ENCODE measurements at places on chromosomes 3 and 15.

- DNase-seq, result no peak
Observed at GRCh38 chr15:67187351-67187854, 67.1 kb downstream of the AAGAB start.

GRCh38 chr15:86336051-86336788 is 256.5 kb downstream of the AGBL1 start:
- DNase-seq, result no peak

GRCh38 chr15:72306211-72306785 is 13.7 kb downstream of the CELF6 start:
- peak; percentile 64 for DNase-seq

GRCh38 chr3:186971578-186971977 is 41.3 kb downstream of the ST6GAL1 start:
- no peak for DNase-seq

DNA sequence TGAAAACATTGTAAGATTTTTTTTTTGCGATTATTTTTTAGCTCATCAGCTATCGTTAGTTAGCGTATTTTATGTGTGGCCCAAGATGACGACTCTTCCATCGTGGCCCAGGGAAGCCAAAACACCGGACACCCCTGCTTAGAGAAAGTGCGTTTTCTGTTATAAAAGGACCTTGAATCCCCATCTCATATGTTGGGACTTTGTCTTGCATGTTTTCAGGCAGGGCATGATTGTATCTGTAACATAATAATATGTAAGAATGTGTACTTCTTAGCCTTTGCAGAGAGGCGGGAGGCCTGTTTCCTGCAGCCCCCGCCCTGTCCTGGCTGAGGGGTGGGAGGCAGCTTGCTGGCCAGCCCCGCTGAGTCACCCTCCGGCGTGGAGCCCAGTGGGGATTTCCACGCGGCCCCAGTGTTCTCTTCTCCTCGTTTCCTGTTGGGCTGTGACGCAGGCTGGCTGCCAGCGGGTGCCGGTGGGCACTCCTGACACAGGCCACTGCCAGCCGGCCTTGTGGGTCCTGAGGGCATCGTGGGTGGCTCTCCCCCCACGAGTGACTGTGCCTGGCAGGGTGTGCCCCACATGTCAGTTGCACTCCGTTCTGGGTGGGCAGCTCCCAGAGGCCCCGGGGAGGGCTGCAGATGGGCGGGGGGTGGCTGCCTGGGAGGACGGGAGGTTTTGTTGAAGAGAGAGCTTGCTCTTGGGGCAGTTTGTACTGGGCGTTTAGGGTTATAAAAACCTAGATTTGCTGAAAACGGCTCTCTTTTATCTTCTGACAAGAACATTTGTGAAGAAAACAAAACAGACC is 55.6 kb downstream of the SMAD3 start:
- no peak for DNase-seq

All from AML-193 (cell line).